M059J (cell line): ENCODE measurements at places on chromosomes 1 and 21.

GRCh38 chr1:32753532-32754316 lies 51.2 kb upstream of the SYNC start:
- DNase-seq: peak; percentile 69

GRCh38 chr1:46244656-46245371 lies 2.7 kb upstream of the RAD54L start:
- DNase-seq: peak; percentile 40

DNA sequence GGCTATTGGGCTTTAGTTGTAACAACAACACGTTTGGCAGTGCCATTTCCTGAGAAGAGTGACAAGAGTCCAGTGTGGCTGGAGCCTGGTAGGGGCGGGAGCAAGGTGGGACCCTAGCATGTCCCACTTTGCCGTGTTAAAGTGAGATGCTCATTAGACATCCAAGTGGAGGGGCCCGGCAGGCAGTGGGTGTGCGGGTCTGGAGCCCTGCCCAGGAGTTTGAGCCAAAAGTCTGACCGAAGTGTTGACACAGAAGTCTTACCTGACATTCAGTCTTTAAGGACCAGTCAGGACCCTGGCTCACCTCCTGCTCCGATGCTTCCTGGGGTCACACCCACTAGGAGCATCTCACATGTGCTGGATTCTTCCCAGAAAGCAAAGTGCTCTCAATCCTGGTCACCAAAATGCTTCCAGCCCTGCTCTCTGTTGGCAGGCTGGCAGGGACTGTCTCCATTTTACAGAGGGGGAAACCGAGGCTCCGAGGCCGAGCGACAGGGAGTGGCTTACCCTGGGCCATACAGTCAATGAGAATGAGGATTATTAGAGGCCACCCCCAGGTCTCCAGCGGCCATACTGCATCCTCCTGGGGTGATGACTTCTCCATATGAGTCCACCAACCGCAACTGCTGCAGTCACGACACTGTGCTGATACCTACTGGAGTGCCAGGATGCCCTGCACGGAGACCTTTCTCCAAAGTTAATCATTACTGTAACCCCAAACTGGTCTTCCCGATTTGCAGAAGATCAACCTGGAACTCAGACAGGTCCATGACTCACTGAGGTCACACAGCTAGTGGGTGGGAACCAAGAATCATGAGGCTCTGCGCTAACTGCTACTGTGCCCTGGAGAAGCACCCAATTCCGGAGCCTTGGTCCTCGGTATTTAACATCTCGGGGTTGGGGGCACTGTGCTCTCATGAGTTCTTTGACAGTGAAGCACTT lies 112.7 kb downstream of the PRDM2 start:
- DNase-seq: peak; percentile 12

GRCh38 chr1:25484096-25484495 lies 53.4 kb downstream of the MACO1 start:
- DNase-seq: no peak

DNA sequence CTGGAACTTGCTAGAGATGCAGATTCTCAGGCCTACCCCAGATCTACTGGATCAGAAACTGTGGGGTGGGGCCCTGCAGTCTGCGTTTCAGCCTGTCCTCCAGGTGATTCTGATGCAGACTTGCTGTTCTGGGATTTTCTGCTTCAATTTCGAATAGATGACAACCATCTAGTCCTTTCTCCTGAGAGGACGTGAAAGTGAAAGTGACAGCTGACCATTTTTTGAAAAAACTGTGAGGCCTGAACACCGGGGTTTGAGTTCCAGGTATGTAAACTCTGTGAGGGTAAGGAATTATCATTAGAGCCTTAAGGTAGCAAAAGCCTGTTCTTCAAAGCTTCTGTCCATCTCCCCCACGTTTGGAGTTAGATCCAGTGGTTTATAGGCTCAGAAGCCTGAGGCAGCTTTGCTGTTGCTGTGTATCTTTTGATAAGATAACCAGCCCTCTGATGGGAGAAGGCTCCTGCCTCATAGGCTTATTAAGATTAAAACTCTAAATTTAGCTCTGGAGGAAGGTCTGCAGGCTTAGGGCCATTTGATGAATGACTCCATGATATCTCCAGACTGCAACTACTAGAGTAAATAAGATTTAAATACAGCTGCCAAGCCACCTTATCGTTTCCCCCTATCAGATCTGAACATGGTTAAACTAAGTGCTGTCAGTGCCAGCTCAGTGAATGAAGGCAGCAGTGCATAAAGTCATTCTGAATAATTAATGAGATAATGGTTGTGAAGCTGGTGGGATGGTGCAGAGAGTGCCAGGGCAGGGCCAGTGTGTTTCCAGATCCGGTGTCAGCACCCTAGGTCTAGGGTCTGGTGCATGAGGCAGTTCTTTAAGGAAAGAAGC lies 335.2 kb downstream of the HHAT start:
- DNase-seq: no peak

DNA sequence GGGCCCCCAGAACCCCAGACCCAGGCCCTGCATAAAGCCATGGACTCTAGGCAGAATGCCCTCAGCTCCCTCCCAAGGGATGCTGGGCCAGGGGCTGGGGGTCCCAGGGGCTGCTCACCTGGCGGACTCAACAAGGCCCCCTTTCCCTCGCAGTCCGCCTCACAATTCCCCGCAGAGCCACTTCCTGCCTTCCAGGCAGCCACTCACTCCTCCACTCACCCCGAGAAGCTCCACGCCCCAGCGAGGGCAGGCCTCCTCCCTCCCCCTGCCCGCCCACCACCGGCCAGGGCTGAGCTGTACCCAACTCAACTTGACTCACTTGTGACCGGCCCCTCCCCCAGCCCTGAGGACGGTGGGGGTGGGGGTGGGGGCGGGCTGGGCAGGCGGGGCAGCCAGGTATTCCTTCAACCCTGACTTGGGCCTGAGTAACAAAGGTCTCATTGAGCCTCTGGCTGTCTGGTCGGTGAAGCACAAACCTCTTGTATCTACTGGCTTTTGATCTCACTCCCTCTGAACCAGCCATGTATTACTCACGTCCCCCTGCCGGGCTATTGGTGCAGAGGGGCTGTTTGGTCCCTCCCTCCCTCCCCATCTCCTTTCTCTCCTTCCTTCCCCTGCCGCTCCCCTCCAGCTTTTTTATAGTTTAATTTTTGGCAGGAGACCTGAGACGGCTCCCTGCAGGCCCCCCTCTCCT lies 5.9 kb downstream of the BLACAT1 start:
- DNase-seq: peak; percentile 86

DNA sequence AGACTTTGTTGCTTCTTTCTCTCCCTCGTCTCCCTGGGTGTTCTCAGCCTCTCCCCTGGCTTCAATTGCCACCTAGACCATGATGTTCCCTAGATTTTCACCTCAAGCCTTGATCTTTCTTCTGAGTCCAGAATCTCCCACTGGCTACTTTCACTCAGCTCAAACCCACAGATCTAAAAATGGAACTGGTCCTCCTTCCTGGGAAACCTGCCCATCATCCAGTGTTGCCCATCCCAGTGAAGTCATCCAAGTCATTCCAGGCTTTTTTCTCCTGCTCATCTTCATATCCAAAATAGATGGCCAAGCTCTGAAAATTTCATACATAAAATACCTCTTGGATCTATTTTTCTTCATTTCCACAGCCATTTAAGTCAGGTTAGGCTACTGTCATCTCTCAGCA lies 347.4 kb downstream of the KCNH1 start:
- DNase-seq: no peak
